ENCODE measurements at places on chromosomes 12 and 14.

DNA sequence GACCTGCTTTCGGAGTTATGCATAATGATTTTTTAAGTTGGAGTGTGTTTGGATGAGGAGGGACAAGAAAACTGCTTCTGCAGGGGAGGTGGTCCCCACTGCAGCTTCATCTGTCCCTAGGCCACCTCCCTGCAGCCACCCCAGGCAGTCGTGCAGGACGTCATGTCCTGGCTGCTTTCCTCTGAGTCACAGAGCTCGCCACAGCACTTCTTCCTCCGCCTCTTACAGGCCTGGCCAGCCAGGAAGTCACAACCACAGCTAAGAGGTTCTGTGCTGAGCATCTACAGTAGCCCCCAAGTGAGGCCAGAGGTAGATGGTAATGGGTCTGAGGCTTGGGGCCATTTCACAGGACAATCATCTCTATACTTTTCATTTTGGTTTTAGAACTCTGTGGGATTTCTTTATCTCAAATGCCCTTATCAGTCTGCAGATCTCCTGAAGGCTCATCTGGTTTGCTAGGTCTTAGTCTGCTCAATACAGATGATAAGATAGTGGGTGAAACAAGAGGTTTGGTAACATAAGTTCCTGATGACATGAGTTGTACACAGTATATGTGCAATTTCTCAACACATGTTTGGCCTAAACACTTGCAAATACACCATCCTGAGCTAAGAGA is 106.4 kb downstream of the ARF6 start:
- DNase-seq = no peak

GRCh38 chr14:94646481-94646880 is 34.3 kb downstream of the SERPINA3 start:
- DNase-seq = no peak

GRCh38 chr12:123839826-123840225 is 77.7 kb downstream of the DNAH10 start:
- no peak for DNase-seq

DNA sequence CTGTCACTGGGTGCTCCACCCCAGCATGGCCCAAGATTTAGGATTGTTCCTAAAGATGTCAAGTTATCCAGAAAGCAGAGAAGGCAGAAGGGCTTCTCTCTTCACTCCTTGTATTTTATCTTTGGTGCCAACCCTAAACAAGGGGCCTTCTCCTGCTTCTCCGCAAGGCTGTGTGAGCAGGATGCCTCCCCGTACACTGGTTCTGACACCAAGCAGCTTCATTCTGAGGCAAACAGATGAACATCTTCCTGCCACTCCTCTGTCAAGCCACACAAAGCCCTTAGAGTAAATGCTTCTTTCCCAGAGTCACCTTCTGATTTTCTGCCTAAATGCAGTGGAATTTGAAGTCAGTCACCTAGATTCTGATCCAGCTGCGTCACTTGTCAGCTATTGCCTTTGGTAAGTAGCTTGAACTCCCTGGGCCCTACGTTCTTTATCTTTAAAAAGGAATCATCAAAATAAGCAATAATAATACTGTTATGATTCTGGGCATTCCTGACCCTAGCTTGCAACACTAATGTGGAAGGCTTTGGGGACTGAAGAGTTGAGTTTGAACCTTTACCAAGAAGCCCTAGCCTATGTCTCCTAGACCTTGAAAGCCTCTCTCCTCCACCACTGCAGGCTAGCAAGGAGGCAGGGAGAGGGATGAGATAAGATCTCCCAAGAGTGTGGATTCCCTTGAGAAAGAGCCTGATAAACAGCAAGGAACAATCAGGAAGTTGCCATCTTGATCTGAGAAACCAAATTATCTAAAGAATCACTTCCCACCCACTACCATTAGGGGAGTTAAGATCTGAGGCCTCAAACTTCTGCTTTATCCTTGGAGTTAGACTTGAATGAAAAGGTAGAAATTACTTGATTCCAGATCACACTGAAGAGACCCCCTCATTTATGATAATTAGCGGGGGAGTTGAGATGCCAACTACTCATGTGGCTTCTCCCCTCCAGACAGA is 5.7 kb downstream of the KRT73 start:
- no peak for DNase-seq

GRCh38 chr14:59026081-59026480 is 162.4 kb upstream of the DAAM1 start:
- no peak for DNase-seq

DNA sequence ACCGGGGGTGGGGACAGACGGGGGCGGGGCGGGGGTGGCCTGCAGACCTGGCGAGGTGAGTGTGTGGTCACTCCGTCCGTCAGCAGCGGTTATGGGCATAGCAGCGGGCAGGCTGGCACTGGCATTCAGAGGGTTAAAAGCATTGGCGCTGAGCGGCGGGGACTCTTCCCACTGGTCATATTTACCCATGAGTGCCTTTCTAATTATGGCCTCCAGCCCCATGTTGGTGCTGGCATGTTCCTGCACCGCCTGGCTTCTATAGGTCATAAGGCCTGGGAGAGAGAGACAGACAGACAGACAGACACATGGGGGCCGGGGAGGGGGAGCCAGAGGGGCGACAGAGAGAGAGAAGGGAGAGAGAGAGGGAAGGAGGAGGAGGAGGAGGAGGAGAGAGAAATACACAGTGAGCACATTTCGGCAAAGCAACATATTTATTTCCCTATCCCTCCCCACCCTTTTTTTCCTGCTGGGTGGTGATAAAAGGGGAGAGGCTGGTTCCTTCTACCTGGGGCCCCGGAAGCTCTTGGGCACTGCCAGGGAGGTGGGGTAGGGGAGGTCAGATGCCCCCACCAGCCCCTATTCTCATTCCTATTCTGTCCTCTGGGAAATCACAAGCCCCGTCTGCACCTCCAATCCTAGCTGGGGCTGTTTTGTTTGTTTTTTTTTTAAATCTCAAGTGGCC is 32.6 kb downstream of the RFLNA start:
- no peak for DNase-seq

- DNase-seq = no peak
These were observed 440.0 kb downstream of the DAD1 start for GRCh38 chr14:22149058-22149457.

DNA sequence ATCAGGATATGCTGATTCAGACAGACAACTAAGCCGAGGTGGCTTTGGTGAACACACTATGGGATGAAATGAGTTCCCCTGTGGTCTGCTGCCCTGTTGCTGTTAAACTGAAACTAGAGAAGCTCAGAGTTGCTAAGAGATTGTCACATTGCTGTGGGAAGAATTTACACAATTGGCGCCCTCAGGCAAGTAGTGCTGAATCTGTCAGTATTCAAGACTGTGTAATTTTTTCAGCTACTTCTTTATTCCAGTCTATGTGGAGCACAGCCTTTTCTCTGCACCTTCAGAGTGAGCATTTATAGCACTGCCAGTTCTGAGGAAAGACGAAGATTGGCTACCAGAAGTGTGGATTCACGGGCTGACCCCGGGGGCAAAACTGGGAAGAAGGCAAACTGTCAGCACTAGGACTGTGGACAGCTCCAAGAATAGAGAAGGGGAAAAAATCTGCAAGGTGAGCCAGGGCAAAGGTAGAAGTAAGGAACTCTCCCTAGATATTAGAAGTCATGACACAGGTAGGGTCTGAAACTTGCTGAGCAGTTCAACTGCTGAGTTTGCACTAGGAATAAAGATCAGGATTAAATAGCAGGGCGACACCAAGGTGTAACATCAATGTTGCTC is 218.8 kb upstream of the TMPO start:
- no peak for DNase-seq

- no peak for DNase-seq
These were observed 9.1 kb downstream of the ADSS1 start for GRCh38 chr14:104732931-104733681.

DNA sequence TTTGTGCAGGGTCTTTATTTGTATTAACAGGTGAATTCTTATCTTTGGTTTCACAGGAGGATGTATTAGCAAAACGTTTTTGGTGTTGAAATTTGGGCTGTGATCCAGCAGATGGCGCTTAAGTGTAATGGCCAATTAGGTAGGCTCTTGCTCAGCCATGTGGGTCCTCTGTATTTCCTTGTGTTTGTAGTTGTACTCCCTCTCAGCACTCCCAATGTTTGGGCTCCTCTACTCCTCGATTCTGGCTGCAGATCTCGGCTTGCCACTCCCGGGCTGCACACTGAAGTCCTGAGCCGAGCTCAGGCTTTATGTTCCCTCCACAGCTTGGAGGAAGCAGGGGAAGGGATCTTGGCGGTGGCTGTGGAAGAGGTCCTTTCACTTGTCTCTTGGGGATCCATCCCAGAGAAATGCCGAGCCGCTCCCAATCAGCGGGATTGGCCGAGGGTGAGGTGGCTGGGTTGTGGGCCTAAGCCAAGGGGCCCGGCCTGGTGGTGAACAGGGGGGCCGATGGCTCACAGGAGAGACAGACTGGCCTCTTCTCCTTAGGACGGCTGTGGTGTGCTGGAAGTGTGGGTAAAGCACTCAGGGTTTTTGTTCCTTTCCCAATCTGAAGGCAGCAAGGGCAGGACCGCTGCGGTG is 133.7 kb downstream of the AEBP2 start:
- peak; percentile 10 for DNase-seq

DNA sequence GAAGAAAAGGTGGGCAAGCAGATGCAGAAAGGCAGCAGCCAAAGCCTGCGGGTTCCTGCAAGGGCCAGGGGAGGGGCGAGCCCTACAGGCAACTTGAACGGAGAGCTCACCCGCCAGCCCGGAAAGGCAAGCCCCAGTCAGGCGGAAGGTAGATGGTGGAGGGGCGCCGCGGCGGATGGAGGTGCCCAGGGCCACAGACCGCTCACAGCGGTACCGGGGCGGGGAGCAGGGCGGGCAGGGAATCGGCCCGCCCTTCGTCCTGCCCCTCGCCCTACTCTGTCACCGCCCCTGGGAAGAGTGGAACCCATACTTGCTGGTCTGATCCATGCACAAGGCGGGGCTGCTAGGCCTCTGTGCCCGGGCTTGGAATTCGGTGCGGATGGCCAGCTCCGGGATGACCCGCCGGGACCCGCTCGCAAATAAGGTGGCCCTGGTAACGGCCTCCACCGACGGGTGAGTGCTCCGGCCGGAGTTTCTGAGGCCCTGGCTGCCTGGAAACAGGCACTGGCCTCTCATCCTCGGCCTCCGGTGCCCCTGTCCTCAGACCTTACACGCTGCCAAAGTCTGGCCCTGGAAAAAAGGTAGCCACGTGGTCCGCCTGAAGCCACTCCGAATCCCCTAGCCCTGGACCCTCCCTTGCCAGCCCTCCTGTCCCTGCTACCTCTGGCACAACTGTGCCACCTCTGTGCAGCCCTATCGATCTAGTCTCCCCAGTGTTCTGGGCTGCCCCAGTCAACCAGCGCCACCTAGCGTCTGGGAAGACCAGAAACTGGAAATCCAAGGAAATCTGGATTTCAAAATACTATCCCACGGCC is at the start of gene DHRS4:
TSS of gene DHRS4 (plus strand) at position 307 of the 815 bp plus-strand sequence. CDS start at position 326, 19 bp downstream.
- peak; percentile 75 for DNase-seq

DNA sequence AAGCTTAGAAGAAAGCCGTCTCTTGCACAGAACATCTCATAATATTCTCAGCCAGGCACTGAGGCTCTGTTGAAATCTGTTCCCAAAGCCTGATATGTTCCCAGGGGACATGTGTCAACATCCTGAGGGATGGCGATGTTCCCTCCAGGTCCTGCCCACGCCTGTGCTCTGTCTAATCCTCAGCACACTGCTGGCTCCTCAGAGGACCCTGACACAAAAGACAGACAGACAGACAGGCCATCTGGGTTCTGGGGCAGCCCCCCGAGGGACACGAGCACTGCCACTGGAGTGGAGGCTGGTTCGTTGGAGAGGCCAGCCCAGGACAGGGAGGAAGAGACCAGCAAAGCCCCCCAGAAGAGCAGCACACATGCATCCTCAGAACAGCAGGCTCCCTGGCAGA is 27.8 kb downstream of the CHGA start:
- no peak for DNase-seq

- peak; percentile 8 for DNase-seq
These were observed 91.4 kb downstream of the SETD3 start for GRCh38 chr14:99389174-99389826.

DNA sequence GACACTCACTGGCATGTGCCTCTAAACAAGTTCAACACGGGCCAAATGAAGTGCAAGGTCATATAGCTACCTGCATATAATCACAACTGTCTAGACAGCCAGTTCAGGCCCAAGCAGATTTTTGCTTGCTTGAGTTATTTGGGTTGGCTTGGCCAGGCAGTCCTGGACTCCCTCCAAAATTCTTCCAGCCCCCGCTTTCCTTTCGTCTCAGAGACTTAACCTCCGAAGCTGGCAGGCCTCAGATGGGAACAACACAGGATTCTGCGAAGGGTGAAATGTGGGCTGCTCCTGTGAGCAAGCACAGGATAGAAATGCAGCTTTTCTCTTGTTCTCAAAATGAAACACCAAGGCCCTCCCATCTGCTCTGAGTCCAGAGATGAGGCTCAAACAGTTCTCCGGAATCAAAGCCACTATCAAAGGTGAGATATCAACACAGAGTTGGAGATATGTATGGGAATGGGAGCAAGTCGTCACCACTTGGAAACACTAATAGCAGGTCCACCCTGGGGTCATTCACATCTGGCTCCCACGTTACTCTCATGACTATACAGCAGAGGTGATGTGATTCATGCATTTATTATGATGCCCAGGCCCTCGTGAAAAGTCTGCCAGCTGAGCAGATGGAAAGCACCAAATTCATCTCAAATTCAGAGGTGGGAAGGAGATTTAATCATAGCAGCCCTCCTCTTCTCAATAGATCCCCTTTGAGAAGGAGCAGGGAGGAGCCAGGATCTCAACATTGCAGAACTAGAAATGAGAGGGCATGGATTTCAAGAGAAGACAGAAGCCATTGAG is 389.8 kb downstream of the NUAK1 start:
- no peak for DNase-seq

DNA sequence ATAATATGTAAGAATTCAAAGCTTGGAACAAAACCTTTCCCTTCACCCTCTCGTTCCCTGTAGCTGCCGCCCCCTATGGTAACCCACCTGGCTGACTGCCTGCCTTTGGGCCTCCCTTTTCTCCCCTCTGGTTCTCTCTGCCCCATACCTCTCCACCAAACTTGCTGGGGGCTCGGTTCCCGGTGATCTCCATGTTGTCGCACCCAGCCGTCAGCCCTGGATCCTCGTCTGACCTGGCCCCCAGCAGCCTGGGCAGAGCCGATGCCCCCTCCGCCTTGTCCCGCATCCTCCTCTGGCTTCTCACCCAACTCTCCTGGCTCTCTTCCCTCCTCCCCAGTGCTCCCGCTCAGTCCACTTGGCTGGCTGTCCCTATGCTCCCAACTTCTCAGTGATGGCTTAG is 4.5 kb downstream of the CYP46A1 start:
- no peak for DNase-seq

DNA sequence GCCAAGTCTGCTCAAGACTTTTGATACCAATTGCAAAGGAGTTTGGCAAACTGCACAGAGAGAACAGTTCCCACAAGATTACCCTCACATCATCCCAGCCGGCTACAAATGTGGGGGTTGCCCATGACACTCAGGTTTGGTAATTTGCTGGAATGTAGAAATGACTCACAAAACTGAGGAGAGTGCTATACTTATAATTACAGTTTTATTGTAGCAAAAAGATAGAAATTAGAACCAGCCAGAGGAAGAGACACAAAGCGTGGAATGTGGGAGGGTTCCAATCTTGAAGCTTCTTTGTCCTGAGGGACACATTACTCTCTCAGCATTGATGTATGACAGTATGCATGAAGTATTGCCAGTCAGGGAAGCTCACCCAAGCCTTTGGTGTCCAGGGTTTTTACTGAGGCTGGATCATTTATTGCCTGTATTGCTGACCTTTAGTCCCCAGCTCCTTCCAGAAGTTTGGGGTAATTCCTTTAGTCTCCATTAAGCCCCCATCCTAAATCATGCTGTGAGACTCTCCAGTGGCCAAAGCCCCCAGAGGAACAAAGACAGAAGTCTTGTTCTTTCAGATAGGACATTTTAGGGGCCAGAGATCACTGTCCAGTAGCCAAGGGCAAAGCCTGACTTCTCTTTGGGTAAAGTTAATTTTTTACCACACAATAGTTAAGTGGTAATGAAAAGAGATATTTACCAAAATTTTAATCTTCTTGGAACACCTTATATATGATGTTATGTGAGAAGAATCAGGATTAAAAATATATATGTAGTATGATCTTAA is 9.9 kb downstream of the TBK1 start:
- no peak for DNase-seq

Data from NCI-H2029 (cell line).